ENCODE measurements at places on chromosomes 7 and 10.

GRCh38 chr7:26584987-26585665 lies 279.3 kb downstream of the SKAP2 start:
- no peak for DNase-seq

GRCh38 chr7:115099906-115100305 lies 178.0 kb downstream of the MDFIC start:
- no peak for DNase-seq

- no peak for DNase-seq
Measured at GRCh38 chr7:81926154-81926553, 156.3 kb upstream of the HGF start.

- DNase-seq = no peak
Measured at GRCh38 chr10:132724446-132724845, 61.5 kb downstream of the NKX6-2 start.

GRCh38 chr7:37942934-37943610 lies 22.6 kb downstream of the EPDR1 start:
- DNase-seq = no peak

DNA sequence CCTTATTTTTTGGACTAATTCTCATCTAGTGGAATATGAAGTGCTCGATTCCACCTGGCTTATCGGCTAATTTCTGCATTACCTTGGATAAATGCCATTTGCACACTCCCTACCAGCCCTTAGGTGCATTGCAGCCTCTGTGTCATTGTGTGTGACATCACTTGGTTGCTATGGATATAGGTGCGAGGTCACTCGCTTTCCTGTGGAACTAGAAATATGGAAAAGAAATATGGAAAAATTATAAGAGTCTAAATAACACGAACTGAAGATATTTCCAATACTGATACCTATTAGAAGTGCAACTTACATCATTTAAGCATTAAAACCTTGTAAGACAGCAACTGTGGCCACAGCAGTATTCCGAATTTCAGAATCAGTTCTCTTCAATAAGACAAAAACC lies 2.0 kb downstream of the YWHAG start:
- DNase-seq = no peak

DNA sequence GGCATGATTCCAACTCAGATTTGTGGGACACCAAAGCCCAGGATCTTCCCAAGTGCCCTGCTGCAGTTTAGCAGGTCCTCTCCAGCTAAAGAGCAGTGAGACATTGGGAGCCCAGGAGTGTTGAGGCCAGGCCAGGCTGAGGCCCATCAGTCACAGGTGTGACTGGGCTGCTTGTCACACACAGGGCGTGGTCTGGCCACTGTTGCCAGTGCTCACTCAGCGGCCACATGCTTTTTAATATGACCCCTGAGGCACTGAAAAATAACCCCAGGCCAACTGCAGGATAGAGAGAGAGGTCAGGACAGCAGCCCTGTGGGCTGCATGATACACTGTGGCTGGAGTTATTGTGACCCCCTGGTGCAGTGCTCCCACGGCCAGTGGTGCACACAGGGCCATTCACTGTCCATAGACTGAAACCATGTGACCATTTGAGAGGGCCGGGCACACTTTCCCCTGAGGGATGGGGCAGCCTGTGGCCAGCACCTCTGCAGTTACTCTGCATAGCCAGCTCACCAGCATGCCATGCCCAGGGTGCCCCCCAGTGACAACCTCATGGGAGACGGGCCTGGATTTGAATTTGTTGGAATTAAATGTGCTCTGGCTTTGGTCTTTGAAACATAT lies 4.2 kb downstream of the GDF2 start:
- DNase-seq = no peak

GRCh38 chr7:131157530-131158243 lies 170.0 kb upstream of the MKLN1 start:
- no peak for DNase-seq

DNA sequence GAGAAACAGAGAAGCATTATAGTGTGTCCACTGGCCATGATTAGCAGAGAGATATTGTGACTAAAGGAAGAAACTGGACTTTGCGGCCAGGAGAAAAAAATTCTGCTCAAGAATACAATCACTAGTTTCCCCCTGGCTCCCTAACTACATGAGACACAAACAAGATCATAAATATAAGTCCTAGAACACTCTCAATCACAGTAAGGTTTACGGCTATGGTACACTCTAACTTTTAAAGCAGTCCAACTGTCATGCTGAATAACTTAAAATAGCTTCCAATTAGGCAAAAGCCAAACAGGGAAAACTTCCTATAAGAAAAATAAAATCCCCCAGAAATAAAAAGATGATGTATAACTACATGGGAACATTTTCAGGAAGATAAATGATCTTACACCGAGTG lies 132.1 kb downstream of the STRA8 start:
- no peak for DNase-seq

DNA sequence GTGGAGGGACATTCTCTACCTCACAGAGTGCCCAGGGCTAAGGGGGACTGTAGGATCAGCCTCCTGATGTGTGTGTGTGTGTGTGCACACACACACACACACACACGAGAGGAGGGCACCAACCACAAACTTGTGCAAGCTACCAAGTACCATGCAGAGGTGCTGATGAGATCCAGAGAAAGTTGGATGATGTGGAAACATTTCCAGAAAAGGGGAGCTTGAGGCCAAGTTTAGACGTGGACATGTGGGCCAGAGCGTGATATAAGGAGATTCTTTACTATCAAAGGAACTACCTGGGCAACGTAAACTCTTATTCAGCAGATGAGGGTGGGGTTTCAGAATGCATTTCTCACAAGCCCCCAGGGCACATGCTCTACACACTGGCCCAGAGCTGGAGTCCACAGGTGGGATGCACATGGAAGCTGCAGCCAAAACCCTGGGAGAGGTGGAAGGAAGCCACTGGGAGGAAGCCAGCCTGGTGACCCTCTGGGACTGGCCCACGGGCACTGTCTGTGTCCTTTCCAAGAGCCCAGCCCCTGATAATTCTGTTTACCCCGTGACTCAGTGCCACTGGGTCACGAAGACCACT lies 53.5 kb downstream of the DLG5 start:
- DNase-seq = no peak

- no peak for DNase-seq
Measured at GRCh38 chr10:84965468-84965867, 637.1 kb downstream of the CCSER2 start.

DNA sequence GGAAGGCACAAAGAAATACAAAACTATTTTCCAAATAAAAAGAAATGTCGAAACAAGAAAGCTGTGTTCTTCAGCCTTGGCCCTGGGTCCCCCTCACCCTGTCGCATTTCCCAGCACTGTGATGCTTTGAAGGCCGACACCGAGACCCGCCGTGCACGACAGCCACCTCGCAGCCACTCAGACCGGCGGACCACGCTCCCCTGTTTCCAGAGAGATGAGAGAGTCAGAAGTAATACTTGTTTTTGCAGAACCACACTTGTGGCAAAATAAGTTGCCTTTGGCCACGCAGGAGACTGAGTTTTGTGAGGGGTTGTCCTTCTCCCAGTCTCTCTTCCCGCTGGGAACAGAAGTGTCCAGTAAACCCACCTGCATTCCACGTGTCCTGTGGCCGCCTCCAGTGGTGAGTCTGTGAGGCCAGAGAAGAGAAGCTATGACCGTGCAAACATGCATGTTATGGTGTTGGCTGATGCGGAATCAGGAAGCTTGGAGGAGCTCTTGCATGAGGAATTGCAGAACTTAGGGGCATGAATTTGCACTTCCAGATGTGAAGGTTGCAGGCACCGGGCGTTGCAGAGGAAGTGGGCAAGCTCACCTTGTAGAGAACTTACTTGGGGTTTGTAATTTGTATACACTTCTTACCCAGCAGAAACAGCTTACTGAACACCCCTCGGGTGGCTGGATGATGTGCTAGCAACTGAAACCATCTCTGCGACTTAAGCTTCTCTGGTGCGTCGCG lies 194.5 kb downstream of the EBF3 start:
- DNase-seq = no peak

DNA sequence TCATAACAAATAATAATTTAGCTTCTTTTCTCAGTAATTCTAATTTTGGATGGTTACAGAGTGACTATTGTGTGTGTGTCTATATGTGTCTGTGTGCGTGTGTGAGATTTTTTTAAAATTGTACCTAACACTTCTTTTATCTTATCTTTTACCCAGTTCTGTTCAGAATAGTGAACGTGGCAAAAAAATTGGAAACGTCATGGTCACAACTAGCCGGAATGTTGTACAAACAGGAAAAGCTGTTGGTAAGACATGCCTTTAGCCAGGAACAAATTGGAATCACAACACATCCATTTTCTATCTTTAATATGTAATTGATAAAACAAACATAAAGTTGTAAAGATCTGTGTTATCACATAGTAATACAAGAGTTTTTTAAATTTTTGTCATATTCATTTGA lies 85.4 kb downstream of the AVL9 start:
- no peak for DNase-seq

GRCh38 chr7:113283861-113284260 lies 165.5 kb upstream of the SMIM30 start:
- DNase-seq = no peak

- no peak for DNase-seq
Measured at GRCh38 chr7:130441408-130441869, 623 bp upstream of the CEP41 start.

DNA sequence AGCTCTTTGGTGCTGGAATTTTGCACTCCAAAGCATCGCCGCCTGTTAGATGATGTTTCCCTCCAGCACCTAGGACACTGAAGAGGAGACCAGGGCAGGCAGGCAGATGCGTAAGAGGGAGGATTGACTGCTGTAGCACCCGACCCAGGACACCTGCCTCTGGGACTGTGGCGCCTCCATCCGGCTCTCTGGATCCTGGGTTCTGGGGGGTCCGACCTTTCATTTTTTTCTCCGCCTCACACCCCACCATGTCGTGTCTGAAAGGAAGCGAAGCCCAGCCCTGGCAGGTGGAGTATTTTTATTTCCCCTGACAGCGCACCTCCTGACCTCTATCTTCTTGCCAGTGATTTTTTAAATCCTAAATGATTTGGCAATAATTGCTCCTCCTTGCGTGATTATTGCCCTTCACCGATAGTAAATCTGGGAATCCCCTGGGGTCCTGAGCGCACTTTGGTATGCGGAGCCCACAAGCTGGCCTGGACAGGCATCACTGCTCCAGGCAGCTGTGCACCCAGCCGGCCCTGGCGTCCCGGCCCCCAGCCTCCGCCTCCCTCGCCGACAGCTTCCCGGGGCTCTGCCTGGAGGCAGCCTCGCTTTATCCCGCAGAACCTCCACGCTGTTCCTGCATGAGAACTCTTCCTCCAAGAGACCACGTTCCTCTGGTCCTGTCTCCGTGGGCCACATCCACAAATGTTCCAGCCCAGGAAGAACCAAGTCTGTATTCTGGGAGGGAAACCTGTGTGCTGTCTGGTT lies 48.4 kb downstream of the LHPP start:
- no peak for DNase-seq

DNA sequence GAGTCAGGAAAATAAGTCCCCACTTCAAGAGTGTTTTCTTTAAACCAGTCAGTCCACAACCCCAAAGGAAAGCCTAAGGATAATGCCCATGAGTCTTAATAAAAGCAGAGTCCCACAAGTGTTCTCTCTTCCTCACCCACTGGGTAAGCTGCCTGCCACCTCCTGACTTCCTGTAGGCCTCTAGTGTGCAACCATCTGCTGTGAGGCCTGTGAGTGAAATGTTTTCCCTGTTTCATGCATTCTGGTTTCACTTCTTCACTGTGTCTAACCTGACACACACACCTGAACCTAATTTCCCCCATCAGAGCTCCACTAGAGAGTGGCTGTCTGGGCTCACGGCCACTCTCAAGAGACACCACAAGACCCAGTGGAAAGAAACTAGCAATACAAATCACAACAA lies 38.9 kb upstream of the GDF10 start:
- DNase-seq = no peak

DNA sequence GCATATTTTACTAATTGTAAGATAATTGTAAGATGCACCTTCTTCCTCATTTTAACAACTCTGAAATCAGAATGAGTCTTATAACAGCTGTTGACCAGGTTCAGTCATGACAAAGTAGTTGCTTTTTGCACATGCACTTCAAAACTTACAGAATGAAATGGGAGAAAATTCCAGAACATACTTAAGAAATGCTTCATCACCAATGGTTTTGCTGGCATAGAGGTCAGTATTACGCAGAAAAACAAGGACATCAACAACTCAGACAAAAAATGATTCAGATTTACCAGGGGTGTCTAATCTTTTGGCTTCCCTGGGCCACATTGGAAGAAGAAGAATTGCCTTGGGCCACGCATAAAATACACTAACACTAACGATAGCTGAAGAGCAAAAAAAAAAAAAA lies 13.3 kb downstream of the COL28A1 start:
- no peak for DNase-seq

- DNase-seq = no peak
Measured at GRCh38 chr10:36119455-36119854, 477.4 kb upstream of the FZD8 start.

GRCh38 chr7:46527360-46527759 lies 606.3 kb upstream of the IGFBP3 start:
- no peak for DNase-seq

DNA sequence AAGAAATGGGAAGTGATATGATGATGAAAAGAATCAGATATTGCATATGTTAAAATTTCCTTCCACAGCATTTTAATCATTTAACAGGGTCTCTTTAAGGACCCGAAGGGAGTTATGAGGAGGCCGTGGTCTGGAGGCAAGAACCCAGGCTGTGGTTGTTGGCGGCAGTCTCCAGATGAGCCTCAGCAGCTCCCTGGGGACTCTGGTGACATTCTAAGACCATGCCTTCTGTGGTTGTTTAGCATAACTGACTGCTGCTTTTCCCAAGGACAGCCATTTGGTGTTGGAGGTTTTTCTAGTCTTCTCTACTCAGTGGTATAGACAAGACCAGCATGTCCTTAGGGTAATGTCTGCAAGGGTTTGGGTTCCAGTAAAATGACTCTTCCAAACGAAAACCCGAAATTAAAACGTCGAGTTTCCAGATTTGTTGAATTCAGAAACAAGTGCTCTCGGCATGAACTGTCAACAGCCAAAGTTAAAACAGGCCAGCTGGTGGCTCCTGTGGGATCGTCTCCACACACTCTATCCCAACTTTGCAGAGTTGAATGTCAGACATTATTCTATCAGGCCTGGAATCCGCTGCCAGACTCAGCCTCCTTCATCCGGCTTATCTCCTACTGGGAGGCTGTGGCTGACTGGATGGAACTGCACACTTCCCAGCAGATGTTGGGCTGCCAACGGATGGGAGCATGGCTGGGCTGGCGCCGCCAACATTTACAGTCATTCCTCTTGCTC lies 183.1 kb downstream of the TAX1BP1 start:
- no peak for DNase-seq
